ENCODE measurements at places on chromosomes 5 and 9.
A peak's percentile ranks its signal among the peaks of the same experiment; 100 is the strongest.

DNA sequence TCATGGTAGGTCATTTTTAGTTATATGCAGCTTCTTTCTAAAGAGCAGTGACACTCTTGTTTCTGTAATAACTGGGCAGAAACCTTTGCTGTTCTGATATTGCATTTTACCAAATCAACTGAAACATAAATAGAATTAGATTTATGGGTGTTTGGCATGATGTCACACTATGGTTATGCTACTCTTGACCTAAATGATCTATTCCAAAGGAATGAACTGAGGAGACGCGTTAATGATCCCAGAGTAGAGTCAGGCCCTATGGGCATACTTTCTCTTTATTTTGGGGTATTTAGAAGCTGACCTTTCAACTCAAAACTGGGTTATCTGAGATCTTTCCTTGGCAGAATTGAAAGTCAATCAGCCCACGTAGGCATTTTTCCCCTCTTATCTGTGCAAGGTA is 146.8 kb upstream of the ADAMTSL1 start:
- no peak for DNase-seq

DNA sequence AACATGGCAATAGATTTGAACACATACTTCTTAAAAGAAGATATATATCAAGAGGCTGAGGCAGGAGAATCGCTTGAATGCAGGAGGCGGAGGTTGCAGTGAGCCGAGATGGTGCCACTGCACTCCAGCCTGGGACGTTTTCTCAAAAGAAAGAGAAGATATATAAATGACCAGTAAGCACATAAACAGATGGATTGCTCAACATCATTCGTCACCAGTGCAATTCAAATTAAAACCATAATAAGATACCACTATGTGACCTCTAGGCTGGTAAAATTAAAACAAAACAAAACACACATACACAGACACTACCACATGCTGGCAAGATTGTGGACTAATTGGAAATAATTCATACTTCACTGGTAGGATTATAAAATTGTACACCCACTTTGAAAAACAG is 5.3 kb upstream of the TXN start:
- no peak for DNase-seq

DNA sequence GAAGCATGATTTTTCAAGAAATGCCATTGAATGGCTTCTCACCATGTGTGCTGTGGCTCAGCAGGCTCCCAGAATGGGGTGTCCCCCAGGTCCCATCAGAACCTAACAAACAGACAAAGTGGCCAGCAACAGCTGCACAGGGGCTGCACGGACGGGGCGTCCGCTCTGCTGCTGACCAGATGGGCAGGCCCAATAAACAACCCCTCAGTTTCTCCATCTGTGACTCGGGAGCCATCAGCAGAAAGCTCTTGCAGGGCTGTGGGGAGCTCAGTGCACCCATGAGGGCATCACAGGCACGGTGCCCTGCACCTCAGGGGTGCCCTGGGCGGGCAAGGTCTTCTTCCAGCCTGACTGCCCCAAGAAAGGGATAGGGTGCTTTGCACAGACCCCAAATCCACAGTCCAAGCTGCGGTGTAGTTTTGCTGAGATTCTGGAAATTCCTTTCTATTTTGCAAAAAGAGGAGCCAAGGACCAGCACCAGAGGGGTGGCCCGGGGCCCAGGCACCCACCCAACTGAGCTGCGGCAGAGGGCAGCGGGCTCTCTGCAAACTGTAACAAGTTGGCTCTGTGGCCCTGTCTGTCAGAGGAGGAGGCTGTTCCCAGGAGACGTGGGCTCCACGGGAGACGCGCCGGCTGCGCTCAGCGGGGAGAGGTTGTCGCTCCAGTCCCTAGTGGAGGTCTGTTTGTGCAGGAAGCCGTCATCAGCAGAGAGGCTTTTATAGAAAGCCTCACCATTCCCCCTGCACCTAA is 138.7 kb upstream of the PPP1R26 start:
- DNase-seq = no peak

GRCh38 chr5:159601216-159601615 is 270.9 kb upstream of the IL12B start:
- DNase-seq = no peak

- DNase-seq = no peak
Measured at GRCh38 chr5:1033606-1034420, 25.2 kb downstream of the NKD2 start.

- peak; percentile 38 for DNase-seq
Measured at GRCh38 chr5:126988021-126988569, 42.3 kb downstream of the MARCHF3 start.

DNA sequence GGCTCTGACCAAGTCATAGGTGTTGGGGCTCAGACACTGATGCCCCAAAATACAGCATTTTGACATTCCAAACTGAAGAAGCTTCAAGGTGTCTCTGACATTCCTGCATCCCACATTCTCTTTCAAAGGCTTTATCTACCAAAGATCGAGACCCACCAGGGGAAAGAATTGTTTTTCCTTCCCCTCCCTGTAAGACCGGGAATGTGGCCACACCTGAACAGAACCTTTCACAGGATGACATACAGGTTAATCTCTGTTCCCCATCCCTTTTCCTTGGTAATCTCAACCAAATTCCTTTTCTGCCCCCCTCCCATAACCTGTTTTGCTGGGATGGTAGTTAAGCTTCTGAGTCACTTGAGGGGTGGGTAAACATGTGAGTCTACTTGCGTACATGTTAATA is 72.3 kb downstream of the IQGAP2 start:
- no peak for DNase-seq

DNA sequence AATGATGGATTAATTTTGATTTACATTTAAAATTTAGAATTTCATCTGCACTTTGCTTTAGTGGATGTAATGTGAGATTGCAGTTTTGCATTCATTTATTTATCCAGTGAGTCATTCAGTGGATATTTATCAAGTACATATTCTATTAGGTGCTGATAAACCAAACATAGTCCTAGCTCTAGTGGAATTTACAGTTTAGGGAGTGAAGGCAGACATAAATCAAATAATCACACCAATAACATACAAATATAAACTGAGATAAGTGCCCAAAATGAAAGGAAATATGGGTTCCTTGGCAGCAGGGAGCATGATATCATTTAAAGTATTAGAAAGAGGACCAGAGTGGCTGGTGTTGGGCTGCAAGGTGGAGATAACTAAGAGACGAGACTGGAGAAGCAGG is 14.7 kb upstream of the NIPBL start:
- DNase-seq = no peak
